ENCODE measurements at places on chromosomes 12 and 14.
A peak's percentile ranks its signal among the peaks of the same experiment; 100 is the strongest.

DNA sequence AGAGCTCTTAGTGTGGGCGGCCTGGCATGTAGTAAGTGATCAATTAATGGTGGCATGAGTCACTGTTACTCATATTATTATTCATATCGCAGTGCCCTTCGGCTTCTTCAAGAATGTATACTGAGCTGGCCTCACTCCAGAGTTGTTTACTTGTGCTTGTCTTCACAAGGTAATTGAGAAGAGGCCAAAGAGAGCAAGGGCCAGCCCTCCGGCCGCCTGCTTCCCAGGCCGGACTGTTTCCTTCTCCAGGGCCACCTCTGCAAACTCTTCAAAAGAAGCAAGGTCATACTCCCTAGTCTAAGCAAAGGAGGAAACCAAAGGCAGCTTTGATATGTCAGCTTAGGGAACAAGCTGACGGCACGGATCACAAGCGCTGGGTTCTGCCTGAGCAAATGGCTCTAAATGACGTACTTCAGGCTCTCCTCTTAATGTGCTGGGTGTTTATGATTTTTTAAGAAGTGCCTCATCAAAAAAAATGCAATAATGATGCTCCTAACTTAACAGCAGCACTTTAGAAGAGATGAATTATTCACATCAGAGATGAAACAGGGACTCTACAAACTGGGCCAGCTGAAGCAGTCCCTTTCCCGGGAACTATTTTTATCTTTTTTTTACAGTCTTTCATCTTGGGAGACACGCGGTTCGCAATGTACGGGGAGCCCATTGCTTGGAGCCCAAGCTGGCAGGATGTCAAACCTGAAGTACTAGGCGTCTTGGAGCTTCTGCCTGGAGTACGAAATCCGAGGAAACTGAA is 65.6 kb upstream of the DLK1 start:
- no peaks in the 10 kb centered on the region for H3K27me3 ChIP-seq
- no peaks in the 10 kb centered on the region for H3K4me1 ChIP-seq
- no peak overlapping the region for H3K27ac ChIP-seq
- no peaks in the 10 kb centered on the region for H3K36me3 ChIP-seq

DNA sequence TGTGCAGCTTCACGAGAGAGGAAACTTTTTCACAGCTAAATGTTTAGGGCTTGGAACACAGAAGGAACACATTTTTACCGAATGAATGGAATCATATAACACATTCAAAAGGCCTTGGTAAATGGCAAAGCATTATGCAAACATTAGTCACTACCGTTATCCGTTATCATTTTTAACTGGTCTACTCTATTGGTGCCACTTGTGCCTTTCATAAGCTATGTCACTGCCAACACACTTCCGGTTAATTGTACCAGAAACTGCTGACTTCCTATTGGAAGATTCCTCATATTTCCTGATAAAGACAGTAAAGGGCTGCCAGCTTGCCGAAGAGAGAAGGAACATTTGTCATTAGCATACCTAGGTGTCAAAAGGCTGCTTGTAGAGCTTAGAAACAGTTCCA is 169.2 kb downstream of the APAF1 start:
- no peaks in the 10 kb centered on the region for H3K27me3 ChIP-seq
- no peaks in the 10 kb centered on the region for H3K36me3 ChIP-seq
- no peaks in the 10 kb centered on the region for H3K4me1 ChIP-seq
- no peak overlapping the region for H3K27ac ChIP-seq

- no peaks in the 10 kb centered on the region for H3K27me3 ChIP-seq
- peaks cover 20% of the 10 kb centered on the region for H3K4me1 ChIP-seq
- DNase-seq = no peak
- H3K36me3 ChIP-seq = peaks cover 5% of the 10 kb centered on the region
- H3K4me3 ChIP-seq = no peak overlapping the region
- H3K27ac ChIP-seq = no peak overlapping the region
Measured at GRCh38 chr12:68335462-68335861, 3.3 kb upstream of the MDM1 start.

DNA sequence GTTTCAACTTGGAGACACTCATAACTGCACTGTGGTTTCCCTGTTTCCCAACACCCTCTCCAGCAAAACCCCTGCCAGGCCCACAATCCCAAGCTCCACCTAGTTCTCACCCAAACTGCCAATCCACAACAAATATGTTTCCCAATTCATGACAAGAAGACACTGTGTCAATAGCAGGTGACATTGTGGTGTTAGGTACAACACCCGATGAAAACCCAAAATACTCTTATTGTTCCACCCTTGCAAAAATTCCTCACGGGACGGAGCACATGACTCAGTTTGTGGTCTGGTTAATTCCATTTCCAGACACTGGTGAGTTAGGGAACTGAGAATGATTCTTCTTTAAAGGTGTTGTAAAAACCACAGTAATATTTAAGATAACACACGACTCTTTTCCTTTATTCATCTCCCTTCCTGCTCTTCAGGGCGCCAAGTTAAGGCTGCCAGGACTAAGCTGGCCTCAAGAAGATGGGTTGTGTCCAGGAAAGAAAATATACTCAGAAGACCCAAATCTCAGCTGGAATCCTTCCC is 735.5 kb downstream of the MED13L start:
- H3K27me3 ChIP-seq = no peaks in the 10 kb centered on the region
- H3K36me3 ChIP-seq = no peaks in the 10 kb centered on the region
- H3K4me1 ChIP-seq = no peaks in the 10 kb centered on the region
- no peak overlapping the region for H3K4me3 ChIP-seq

GRCh38 chr12:100675432-100675831 is 101.9 kb downstream of the GAS2L3 start:
- H3K27ac ChIP-seq = no peak overlapping the region
- H3K4me1 ChIP-seq = no peaks in the 10 kb centered on the region
- no peaks in the 10 kb centered on the region for H3K27me3 ChIP-seq

DNA sequence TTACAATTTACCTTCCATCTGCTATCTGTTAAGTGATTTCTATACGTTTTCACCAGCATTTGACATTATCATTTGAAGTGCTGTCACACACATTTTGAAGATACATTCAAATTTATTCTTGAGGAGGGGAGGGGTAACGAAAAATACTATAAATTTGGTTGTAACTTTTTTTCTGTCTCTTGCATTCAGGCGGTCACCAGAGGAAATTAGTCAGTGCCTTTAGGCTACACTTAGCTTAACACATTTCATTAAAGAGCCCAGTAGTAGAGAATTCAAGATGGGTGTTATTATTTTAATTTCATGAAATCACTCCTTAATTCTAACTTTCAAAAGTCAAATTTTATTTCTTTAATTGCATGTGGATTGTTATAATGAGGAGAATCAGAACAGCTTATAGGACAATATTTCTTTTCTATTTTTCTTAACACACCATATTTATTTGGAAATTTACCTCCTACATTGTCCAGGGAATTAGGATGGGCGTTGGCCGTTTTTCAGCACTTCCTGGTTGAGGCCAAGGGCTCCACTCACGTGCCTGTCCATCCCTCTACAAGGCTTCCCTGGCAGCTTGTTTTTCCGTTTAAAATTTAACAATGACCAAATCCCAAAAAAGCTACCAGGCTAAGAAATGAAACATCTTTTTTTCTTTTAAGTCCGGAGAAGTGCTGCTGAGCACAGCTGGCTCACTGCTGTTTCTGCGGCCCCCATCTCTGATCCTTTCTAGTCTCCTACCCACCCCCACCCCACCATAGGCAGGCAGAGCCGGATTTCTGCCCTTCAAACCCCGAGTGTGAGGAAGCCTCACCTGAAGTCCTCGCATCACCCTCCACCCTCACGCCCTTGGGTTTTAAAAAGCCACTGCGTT is 1.1 kb upstream of the FAR2 start:
- H3K27ac ChIP-seq = no peak overlapping the region
- no peaks in the 10 kb centered on the region for H3K27me3 ChIP-seq
- no peaks in the 10 kb centered on the region for H3K36me3 ChIP-seq
- peaks cover 6% of the 10 kb centered on the region for H3K4me1 ChIP-seq
- peak overlapping the region; percentile 46 for H3K4me3 ChIP-seq

GRCh38 chr12:30687265-30687986 is 8.2 kb downstream of the IPO8 start:
- no peak for DNase-seq
- no peak overlapping the region for H3K4me3 ChIP-seq
- 0 out of 2 replicates have a peak, but pooled peaks cover 7% of the 10 kb centered on the region for H3K36me3 ChIP-seq
- H3K27me3 ChIP-seq = no peaks in the 10 kb centered on the region
- H3K4me1 ChIP-seq = peaks cover 10% of the 10 kb centered on the region

- H3K27ac ChIP-seq = no peak overlapping the region
- H3K36me3 ChIP-seq = no peaks in the 10 kb centered on the region
- no peak for DNase-seq
- H3K4me1 ChIP-seq = no peaks in the 10 kb centered on the region
- H3K27me3 ChIP-seq = peaks cover 6% of the 10 kb centered on the region
- no peak overlapping the region for H3K4me3 ChIP-seq
Measured at GRCh38 chr14:47507861-47508260, 167.5 kb downstream of the MDGA2 start.

- peaks cover 24% of the 10 kb centered on the region for H3K36me3 ChIP-seq
- no peak overlapping the region for H3K27ac ChIP-seq
- DNase-seq = no peak
- no peaks in the 10 kb centered on the region for H3K4me1 ChIP-seq
Measured at GRCh38 chr12:131796754-131797587, 31.2 kb upstream of the MMP17 start.

DNA sequence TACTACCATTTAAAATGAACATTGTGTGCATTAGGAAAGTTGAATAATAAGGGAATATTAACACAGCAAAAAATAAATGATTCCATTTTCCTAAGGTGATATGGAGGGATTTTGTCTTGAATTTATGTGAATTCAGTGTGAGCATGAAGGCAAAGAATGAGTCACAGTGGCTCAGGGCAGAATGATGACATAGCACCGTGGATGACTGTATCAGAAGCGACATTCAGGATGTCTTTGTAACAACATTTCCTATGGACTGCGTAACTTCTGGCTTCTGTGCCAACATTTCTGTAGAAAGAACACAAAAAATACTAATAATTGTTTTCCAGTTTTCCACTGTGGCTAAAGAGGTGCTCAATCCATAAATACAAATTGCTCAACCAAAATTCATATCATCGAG is 54.6 kb downstream of the TTC8 start:
- H3K4me3 ChIP-seq = no peak overlapping the region
- peaks cover 10% of the 10 kb centered on the region for H3K4me1 ChIP-seq
- peaks cover 19% of the 10 kb centered on the region for H3K36me3 ChIP-seq
- H3K27ac ChIP-seq = peak overlapping the region; percentile 49

DNA sequence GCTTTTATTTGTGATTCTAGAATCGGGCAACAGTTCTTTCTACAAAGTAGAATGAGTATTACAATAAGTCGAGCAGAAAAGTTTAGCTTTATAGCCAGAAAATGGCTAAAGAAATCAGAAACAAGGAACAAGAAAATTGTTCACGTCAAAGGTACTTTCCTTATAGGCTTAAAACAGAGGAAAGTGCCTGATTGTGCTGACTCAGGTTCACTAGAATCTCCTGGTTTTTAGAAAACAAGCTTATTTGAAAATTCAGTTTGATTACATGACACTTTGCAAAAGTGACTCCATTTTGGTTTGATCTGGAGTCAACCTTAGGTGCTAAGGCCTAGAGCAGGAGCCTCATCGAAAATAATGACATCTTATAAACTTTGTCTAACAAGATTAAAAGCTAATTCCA is 564.7 kb upstream of the FLRT2 start:
- H3K4me3 ChIP-seq = no peak overlapping the region
- DNase-seq = no peak
- H3K4me1 ChIP-seq = no peaks in the 10 kb centered on the region
- no peaks in the 10 kb centered on the region for H3K36me3 ChIP-seq
- H3K27me3 ChIP-seq = no peaks in the 10 kb centered on the region

DNA sequence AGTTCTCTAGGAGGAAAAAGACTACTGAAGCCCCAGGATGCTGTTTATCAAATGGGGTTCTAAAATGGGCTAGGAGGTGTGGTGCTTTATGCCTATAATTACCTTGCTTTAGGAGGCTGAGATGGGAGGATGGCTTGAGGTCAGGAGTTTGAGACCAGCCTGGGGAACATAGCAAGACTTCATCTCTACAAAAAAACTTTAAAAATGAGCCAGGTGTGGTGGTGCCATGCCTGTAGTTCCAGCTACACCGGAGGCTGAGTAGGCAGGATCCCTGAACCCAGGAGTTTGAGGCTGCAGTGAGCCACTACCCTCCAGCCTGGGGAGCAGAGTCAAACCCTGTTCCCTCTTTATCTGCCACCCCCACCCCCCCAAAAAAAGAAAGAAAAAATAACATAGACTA is 23.3 kb upstream of the SLC2A3 start:
- H3K4me1 ChIP-seq = peaks cover 13% of the 10 kb centered on the region
- no peak for DNase-seq
- no peaks in the 10 kb centered on the region for H3K27me3 ChIP-seq
- H3K36me3 ChIP-seq = no peaks in the 10 kb centered on the region
- no peak overlapping the region for H3K4me3 ChIP-seq
- peak overlapping the region; percentile 27 for H3K27ac ChIP-seq

DNA sequence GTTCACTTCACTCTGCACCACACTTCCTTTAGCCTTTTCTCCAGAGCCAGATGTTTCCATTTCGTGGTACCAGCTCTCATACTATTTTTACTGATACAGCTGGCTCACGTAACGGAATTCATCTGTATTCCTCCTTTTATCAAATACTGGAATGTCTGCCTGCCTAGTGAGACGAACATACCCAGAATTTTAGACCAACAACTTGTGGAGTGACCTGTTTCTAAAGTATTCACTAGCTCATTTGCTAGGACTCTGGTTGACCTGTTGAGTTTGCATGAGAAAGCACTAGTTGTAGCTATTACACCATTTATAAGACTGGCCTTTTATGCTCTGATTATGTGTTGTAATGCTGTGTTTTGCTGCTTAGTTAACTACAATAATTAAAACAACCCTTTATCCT is 22.6 kb downstream of the KCNA5 start:
- H3K27ac ChIP-seq = no peak overlapping the region
- H3K27me3 ChIP-seq = peaks cover 12% of the 10 kb centered on the region
- H3K36me3 ChIP-seq = no peaks in the 10 kb centered on the region
- H3K4me3 ChIP-seq = no peak overlapping the region

- H3K4me1 ChIP-seq = no peaks in the 10 kb centered on the region
- no peak overlapping the region for H3K4me3 ChIP-seq
- DNase-seq = no peak
- H3K27ac ChIP-seq = no peak overlapping the region
- H3K36me3 ChIP-seq = no peaks in the 10 kb centered on the region
Measured at GRCh38 chr12:97643924-97644323, 181.3 kb downstream of the RMST start.

- H3K27ac ChIP-seq = no peak overlapping the region
- no peaks in the 10 kb centered on the region for H3K27me3 ChIP-seq
- DNase-seq = no peak
- no peaks in the 10 kb centered on the region for H3K4me1 ChIP-seq
- no peaks in the 10 kb centered on the region for H3K36me3 ChIP-seq
- no peak overlapping the region for H3K4me3 ChIP-seq
Measured at GRCh38 chr12:16563504-16563903, 42.5 kb downstream of the LMO3 start.

- DNase-seq = no peak
- H3K4me3 ChIP-seq = no peak overlapping the region
- H3K36me3 ChIP-seq = peaks cover 95% of the 10 kb centered on the region
- H3K27me3 ChIP-seq = no peaks in the 10 kb centered on the region
- H3K4me1 ChIP-seq = no peaks in the 10 kb centered on the region
- H3K27ac ChIP-seq = no peak overlapping the region
Measured at GRCh38 chr12:46230983-46231382, 37.9 kb downstream of the SLC38A1 start.

GRCh38 chr14:71632440-71632946 is 299.7 kb upstream of the RGS6 start:
- H3K4me3 ChIP-seq = no peak overlapping the region
- peaks cover 45% of the 10 kb centered on the region for H3K36me3 ChIP-seq
- no peaks in the 10 kb centered on the region for H3K4me1 ChIP-seq
- no peaks in the 10 kb centered on the region for H3K27me3 ChIP-seq
- H3K27ac ChIP-seq = no peak overlapping the region
- DNase-seq = no peak

- no peaks in the 10 kb centered on the region for H3K27me3 ChIP-seq
- no peak overlapping the region for H3K4me3 ChIP-seq
- no peaks in the 10 kb centered on the region for H3K4me1 ChIP-seq
- H3K27ac ChIP-seq = no peak overlapping the region
- H3K36me3 ChIP-seq = no peaks in the 10 kb centered on the region
- no peak for DNase-seq
Measured at GRCh38 chr12:68962877-68963855, 30.2 kb upstream of the CPM start.

All from RWPE2 (cell line).